ENCODE measurements at places on chromosomes 12 and 14. TPM values are rescaled to one million over a fixed set of nuclear protein-coding genes. Genes with fewer than 3 reads are reported as not detected.
A peak's percentile ranks its signal among the peaks of the same experiment; 100 is the strongest.

DNA sequence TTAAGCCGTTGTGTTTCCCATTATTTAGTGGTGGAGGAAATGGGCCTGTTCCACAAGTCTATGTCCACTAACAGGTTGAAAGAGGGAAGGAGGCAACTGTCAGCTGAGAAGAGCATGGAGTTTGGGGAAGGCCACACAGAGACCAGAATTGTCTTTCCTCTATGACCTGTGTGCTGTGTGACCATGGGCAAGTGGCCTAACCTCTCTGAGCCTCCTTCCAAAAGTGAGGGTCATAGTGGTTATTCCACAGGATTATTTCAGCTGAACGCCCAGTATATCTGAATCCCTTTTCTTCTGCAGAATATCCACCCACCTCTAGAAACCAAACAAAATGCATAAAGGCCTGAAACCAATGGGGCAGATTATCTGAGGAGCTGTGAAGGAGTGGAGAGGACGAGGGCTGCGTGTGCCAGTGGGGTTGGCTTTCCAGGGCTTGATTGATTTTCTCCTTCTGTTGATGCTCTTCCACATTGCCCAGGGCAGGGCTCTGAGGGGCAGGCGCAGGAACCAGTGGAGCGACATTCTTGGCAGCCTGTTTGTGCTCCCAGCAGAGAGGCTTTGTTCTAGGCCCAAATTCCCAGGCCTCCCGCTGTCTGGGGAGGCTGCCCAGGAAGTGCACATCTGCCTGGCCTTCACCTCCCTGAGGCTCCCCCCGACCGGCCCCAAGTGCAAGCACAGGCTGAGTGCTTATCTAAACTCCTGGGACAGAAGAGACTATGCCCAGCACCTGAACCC is 452.7 kb downstream of the BCL11B start:
- no peak for DNase-seq

DNA sequence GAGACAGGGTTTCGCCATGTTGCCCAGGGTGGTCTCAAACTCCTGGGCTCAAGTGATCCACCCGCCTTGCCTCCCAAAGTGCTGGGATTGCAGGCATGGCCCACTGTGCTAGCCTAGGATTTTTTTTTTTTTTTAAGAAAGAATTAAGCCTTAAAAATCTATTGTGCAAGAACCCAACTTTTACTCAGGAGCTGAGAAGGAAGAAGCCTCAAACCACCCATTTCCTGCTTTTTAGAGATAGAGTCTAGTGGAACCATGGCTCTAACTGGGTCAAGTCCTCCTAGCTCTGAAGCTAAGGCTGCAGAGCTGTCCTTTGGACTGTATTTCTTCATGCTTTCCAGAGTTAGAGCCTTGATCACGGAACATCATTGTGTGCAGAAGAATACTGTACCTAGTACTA is 1.3 kb upstream of the TSFM start:
- no peak for DNase-seq

DNA sequence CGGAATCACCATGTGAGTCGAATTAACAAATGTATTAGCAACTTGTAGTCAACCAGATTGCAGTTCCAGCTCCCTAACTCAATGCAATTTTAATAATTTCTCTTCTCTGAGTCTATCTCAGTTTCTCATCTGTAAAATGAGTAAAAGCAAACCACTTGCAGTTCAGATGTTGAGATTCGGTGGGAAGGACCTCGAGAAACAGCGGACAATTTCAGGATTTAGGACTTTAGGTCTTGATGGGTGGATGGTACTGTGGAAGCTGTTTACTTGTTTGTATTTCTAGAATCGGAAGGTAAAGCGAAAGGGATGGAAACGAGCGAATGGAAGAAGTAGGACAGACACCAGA is 510 bp upstream of the TTC8 start:
- DNase-seq = no peak

OR5AU1 gene
- not detected for total RNA-seq

- DNase-seq = peak; percentile 60
Observed at GRCh38 chr12:32535288-32535999, 136.1 kb downstream of the FGD4 start.

LIN7A gene
- 37.7 TPM for total RNA-seq

DNA sequence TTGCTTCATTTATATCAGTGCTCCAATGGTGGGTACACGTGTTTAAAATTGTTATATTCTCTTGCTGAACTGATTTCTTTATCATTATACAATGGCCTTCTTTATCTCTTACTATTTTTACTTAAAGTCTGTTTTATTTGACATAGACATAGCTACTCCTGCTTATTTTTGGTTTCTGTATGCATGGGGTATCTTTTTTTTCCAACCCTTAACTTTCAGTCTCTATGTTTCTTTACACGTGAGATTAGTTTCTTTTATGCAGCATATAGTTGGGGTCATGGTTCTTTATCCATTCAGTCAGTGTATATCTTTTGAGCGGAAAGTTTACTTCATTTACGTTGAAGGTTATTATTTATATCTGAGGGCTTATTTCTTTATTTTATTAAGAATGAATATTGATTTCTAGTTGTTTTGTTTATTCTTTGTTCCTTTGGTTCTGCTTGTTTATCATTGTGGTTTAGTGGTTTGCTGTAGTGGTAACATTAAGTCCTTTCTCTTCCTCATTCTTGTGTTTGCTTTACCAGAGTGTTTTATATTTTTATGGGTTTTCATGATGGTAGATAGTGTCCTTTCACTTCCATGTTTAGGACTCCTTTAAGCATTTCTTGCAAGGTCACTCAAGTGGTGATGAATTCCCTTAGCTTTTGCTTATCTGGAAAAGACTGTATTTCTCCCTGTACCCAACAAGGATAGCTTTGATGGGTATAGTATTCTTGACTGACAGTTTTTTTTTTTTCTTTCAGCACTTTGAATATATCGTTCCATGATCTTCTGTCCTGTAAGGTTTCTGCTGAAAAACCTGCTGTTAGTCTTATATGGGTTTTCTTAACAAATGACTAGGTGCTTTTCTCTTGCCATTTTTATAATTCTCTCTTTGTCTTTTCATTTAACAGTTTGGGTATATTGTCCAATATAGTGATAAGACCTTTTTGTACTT is 38.3 kb upstream of the FAR2 start:
- no peak for DNase-seq

DNA sequence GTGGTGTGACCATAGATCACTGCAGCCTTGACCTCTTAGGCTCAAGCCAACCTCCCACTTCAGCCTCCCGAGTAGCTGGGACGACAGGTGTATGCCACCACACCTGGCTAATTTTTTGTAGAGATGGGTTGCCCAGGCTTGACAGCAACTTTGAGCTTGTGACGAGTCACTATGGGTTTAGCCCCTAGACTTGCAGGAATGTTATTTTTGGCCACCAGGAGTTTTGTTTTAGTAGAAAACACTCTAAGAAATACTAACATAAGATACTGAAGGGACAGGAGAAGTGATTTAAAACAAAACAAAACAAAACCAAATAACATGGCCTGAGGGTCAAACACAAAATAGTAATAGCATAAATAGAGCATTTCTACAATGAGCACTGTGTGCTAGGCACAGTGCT is 26.4 kb downstream of the SETD3 start:
- DNase-seq = no peak

DNA sequence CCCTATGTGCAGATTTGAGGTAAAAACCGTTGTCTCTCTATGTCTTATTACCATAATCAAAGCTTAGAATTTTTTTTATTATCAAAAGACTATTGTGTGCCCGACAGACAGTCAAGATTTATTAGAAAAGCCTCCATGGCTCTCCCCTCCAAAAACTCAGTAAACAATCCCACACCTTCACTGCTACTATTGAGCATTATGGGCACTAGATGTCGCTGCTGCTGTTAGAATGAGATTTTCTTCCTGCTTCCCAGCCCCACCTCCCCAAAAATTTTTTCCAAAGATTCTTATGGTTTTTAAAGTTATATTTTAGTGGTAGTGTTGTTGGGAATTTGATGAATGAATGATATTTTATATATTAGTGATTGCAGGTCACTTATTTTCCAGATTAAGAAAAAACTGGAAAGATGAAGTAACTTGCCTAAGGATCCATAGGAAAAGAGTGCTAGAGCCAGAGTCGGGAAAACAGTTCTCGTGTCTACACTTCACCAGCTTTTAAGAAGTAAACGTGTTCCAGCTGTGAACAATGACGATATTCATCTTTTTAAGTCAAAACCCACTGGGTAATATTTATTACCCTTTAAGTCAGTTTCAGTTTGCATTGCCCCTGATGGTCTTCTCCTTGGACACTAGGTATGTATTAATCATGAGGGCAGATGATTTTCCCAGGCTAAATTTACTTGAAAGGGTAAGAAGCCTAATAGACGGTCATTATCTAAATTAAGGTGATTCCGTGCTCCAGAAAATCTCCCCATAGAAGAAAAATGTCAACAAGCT is 12.2 kb upstream of the FOXG1 start:
- no peak for DNase-seq

DNA sequence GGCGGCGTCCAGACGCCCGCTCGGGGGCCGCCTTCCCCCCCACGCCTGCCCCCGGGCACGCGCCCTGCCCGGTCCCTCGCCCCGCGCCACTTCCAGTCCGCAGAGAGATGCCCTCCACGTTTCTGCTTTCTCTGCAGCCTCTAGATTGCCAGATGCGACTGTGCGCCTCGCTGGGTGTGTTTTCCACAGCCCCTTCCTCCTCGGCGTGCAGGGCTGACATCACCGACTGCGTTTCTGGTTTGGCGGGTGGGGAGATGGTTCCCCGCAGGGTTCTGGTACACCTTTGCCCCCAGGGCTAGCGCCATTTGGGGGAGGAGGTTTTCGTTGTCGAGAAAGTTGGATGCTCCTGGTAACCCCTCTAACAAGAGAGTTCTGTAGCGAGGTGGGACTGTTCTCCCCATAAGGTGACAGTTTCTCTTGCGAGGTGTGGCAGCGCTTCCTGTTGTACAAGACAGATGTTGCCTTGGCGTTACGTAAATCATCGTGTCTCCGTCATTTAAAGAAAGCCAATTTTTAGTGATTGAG is 1.5 kb downstream of the CALM1 start:
- no peak for DNase-seq

DNA sequence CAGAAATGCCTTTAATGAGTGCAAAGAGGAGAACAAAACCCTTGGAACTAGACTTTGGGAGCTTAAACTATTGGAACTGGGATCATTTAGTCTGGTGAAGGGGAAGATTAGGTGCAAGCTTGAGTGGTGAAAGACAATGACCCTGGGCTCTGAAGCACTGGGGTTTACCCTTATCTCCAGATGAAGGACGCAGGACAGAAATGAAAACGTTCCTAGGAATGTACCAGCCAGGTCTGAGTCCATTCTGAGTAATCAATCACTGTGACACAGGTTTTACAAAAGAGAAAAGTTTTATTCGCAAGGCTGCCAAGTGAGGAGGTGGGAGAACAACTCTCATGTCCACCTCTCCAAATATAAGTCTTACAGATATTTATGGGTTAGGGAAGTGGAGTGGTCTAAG is 249.1 kb downstream of the LRIG3 start:
- no peak for DNase-seq

GRCh38 chr12:29732191-29732590 is 51.6 kb downstream of the TMTC1 start:
- DNase-seq = no peak

- no peak for DNase-seq
Observed at GRCh38 chr14:104450811-104451401, 128.7 kb upstream of the C14orf180 start.

- DNase-seq = no peak
Observed at GRCh38 chr12:6106218-6106617, 18.3 kb downstream of the VWF start.

DNA sequence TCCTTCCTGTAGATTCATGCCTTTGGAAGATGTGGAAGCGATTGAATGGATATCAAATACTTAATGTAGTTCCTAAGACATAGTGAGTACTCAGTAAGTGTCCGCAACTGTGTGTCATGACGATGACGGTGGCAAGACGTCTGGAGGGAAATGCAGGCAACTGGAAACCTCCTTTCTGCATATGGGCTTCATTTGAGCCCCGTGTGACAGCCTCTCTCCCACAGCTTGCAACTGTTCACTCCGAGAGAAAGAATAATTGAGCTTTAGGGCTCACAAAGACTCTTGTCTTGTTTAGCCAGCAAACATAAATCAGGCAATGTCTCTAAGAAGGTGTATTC is 6.9 kb downstream of the CFAP251 start:
- DNase-seq = no peak

GRCh38 chr12:69758105-69758504 is 19.4 kb downstream of the RAB3IP start:
- no peak for DNase-seq

GRCh38 chr12:54189198-54189539 is 384 bp upstream of the SMUG1 start:
- no peak for DNase-seq
